ENCODE measurements at places on chromosomes 16 and 17.

GRCh38 chr17:28812748-28813377, 29.7 kb downstream of the FAM222B start:
- DNase-seq, result no peak

DNA sequence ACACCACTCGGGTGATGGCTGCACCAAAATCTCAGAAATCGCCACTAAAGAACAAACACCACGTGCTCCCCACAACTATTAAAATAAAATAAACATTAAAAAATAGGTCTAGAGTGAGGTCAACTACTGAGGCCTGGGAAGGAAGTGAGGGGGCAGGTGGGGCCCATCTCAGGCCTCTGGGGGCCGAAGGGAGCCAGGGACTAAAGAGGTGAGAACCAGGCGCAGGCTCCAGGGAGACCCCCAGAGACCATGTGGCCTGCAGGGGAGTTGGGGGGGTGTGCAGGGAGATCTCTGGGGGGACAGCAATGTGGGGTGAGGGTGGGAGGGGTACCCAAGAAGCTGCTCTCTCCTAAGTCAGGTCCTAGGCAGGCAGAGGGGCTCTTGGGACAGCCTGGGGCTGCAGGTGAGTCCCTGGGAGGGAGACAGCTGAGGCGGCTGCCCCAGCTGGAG, 111.3 kb upstream of the SMURF2 start:
- no peak for DNase-seq

DNA sequence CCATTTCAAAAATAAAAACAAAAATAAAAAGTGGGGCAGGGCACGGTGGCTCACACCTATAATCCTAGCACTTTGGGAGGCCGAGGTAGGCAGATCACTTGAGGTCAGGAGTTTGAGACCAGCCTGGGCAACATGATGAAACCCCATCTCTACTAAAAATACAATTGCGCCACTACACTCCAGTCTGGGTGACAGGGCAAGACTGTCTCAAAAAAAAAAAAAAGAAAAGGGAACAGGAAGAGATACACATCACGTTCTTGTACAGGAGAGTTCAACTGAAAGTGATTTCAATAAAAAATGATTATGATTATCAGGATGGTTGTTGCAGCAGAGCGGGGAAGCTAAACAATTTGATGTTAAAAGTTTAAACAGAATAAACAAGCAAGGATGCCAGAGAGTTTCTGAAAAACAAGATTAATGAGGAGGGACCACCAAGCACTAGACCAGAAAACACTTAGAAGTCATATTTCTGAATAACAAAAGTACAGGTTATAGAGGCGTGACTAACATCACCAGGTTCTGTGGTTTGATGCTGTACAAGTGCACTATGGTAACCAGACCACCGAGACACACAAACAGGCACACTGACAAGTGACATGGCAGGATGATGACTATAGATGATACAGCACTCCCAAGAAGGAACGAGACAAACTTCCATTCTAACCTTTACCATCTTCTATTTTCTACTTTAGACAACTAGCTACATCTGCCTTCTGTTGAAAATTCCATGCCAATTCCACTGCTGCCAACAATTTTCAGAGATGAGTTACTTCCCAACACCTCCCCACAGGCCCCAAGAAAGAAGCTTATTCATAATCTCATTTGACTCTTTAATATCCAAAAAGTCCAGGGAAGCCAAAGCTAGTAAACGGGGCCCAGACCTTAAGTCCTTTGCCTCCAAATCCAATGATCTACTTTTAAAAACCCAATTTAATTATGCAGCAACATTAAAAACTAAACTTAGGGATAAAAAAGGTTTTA, 11.8 kb downstream of the DNAJA2 start:
- DNase-seq, result no peak

- no peak for DNase-seq
These were observed 560.7 kb upstream of the PSMD7 start for GRCh38 chr16:73735954-73736353.

DNA sequence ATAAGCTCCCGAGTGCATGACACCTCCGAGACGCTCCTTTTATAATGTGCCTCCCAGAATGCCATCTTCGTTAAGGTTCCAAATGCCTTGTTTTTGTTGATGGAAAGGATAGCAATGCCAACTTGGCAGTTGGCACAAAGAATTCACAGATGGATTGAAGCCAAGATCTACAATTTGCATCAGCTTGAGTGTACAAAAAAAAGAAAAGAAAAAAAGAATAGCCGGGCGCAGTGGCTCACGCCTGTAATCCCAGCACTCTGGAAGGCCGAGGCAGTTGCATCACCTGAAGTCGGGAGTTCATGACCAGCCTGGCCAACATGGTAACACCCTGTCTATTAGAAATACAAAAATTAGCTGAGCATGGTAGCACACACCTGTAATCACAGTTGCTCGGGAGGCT, 7.6 kb downstream of the TBC1D16 start:
- no peak for DNase-seq

GRCh38 chr17:80832266-80832676, 159.4 kb upstream of the CHMP6 start:
- DNase-seq, result no peak

Measured in GM13977 (cell line).